ENCODE measurements at places on chromosomes 7 and 10.

GRCh38 chr7:155258226-155258560 lies 39.5 kb upstream of the INSIG1 start:
- DNase-seq: no peak

DNA sequence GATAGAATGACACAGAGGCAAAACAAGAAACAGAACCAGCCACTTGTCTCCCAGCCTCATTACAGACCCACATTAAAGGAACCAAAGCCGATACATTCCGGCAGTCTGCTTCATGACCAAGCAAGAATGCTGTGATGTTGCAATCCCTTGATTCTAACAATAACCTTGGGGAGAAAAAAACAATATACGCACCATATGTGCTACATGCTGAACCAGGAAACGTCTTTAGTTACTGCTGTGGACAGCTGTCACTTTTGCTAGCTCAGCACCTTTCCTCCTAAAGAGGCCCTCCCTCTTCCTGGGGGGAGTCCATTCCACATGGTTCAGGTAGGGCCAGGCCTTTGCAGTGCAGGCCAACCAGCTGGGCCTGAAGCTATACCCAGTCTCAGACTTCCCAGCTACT lies 79.1 kb downstream of the PRTFDC1 start:
- no peak for DNase-seq

- DNase-seq: no peak
Measured at GRCh38 chr7:149414745-149415390, 46.0 kb downstream of the ZNF777 start.

DNA sequence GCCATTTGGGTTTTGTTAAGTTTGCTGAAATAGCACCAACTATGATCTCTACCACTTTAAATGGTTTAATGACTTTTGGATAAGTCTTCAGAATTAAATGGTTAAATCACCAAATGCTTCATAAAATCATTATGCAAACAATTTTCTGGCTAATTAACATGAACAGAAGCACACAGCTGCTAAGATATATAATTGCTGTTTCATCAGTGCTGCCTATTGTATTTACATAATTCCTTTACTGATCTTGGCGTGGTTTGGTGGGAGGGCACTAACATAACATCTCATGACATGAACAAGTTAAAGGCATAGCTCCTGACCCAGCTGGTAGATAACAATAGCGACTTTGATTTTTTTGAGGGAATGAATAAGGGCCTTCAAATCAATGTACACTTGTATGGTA lies 94.1 kb downstream of the FZD1 start:
- no peak for DNase-seq

- no peak for DNase-seq
Measured at GRCh38 chr7:68691261-68692216, 906.7 kb upstream of the AUTS2 start.

DNA sequence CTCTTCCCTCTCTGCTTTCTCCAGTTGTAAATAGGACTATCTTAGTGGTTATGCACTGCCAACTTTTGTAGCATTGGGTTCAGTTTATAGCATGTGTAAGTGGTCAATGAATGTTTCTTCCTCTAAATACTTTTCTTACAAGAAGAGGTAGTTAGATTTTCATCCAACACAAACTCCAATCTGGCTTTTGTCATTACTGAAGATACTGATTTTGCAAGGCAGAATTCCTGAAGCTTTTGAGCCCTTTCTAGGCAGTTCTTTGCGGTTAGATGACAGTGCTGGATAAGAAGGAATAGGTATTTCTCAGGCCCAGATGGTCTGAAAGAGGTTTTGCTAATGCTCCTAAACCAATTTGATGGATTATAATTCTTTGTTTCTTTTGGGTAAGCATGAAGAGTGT lies 60.5 kb downstream of the BICC1 start:
- DNase-seq: no peak

DNA sequence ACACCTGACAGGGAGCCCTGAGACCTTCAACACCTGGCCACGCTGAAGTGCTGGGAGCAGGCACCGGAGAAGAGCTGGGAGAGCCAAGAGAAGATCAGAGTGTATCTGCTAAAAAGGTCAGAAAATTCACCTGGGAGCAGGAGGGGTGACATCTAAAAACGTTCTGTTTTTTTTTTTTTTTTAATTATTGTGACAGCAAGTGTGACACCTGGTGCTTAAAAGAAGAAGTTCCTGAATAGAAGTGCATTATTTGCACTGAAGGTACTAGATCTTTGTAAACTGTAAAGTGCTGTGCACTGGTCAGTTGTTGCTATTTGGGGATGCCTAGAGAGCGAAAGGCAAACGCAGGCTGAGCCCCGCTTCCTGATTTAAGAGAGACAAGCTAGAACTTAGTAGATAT lies 422.0 kb downstream of the PLXNA4 start:
- DNase-seq: no peak

- no peak for DNase-seq
Measured at GRCh38 chr7:130276796-130277762, 10.4 kb downstream of the CPA2 start.

Data from esophagus squamous epithelium (tissue), 5 donors.